ENCODE measurements at places on chromosomes 1 and 21. TPM values are rescaled to one million over a fixed set of nuclear protein-coding genes. Genes with fewer than 3 reads are reported as not detected.

The DYRK1A gene
- 34.3 TPM for total RNA-seq

The S100A9 gene
- total RNA-seq: 2.3 TPM

The STX12 gene
- total RNA-seq: 18.5 TPM

The LRRC3 gene
- total RNA-seq: 0.92 TPM

The ELAPOR1 gene
- 0.23 TPM for total RNA-seq

The CHI3L2 gene
- 1.2 TPM for total RNA-seq

The ANGPTL3 gene
- not detected for total RNA-seq

The PRKAA2 gene
- total RNA-seq: 62.4 TPM

The OR2T29 gene
- total RNA-seq: not detected

The OR2G3 gene
- not detected for total RNA-seq

The TSACC gene
- 0.67 TPM for total RNA-seq

The KCNA2 gene
- not detected for total RNA-seq

The IGSF5 gene
- total RNA-seq: not detected

The ATAD3C gene
- total RNA-seq: 0.05 TPM

The CYP4B1 gene
- not detected for total RNA-seq

The GUCA2B gene
- not detected for total RNA-seq

The RGS5 gene
- total RNA-seq: 8.7 TPM

The CFAP298 gene
- 44.5 TPM for total RNA-seq

The ABCA4 gene
- total RNA-seq: not detected

The LEFTY1 gene
- total RNA-seq: not detected

The MFSD2A gene
- 3.0 TPM for total RNA-seq

The C1orf87 gene
- total RNA-seq: not detected

The RPTN gene
- not detected for total RNA-seq

The GOLT1A gene
- total RNA-seq: not detected

The DCDC2B gene
- not detected for total RNA-seq

The CHIA gene
- total RNA-seq: not detected

The IL6R gene
- total RNA-seq: 4.9 TPM

The RIMKLA gene
- total RNA-seq: 2.7 TPM

The RUSC1 gene
- total RNA-seq: 80.4 TPM

The SYCP1 gene
- not detected for total RNA-seq

The OPRD1 gene
- total RNA-seq: not detected

The CAMK2N1 gene
- total RNA-seq: 2.2 TPM

The ARHGEF16 gene
- 6.7 TPM for total RNA-seq

The PTPRU gene
- 7.4 TPM for total RNA-seq

The SMCP gene
- total RNA-seq: not detected

The ADAM30 gene
- total RNA-seq: not detected

The CLCA1 gene
- total RNA-seq: not detected

The MYOM3 gene
- total RNA-seq: 3.4 TPM

The OR2L2 gene
- total RNA-seq: not detected

The ITGB2 gene
- 0.92 TPM for total RNA-seq

The CR1L gene
- not detected for total RNA-seq

The CDCP2 gene
- total RNA-seq: not detected

The KCNN3 gene
- 0.40 TPM for total RNA-seq

The PDE4B gene
- 83.5 TPM for total RNA-seq

The ACTN2 gene
- total RNA-seq: 0.25 TPM

The NID1 gene
- 0.15 TPM for total RNA-seq

The SPRR2B gene
- not detected for total RNA-seq

The LY9 gene
- not detected for total RNA-seq

The S100A1 gene
- not detected for total RNA-seq

The HAPLN2 gene
- 0.52 TPM for total RNA-seq

The LCE1E gene
- not detected for total RNA-seq

The CSF3R gene
- 0.20 TPM for total RNA-seq

The CADM3 gene
- total RNA-seq: not detected

The HES2 gene
- 0.57 TPM for total RNA-seq
